Hematopoietic multipotent progenitor cell (in vitro differentiated cells): ENCODE measurements at places on chromosomes 7 and 10. TPM values are rescaled to one million over a fixed set of nuclear protein-coding genes. Genes with fewer than 3 reads are reported as not detected.

Gene POM121
- total RNA-seq: 21.5 TPM

- peak; percentile 31 for DNase-seq
Observed at GRCh38 chr7:43700059-43700501, 29.2 kb downstream of the COA1 start.

DNA sequence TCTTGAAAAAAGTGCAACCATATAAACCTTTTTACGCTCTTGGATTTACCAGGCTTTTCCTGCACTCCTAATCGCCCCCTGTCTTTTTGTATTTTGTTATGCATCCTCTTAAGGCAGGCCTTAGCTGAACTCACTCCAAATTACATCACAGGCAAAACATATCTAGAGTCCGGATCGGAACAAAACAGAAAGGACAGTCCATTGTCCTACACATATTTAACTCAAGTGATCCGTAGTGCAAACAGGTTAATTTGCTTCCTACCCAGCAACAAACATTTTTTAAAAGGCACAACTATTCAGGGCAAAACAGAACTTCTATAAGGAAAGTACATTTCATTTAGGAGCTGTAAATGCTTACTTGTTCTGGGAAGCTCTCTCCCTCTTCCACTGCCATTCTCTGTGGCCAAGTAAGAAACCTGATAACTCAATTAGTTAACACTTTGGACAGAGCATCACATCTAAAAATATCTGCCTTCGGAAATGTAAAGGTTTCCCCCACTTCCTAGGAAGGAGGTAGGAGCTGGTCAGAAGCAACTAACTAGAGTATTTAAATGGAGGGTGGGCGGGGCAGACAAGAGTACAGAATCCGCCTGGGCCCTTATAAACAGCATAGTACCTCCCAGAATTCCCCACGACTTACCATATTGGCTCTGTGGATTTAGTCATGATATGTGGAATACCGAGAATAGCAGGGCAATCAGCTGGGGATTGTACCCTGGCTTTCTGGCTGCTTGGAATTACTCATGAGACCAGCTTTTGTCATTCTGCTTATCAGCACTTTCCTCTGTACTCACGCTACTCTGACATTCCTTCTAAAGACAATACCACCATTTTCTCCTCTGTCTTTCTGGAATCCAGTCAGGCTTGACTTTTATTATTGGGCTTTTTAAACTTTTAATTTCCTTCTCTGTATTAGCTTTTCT, 89.5 kb downstream of the ANK3 start:
- DNase-seq: no peak

DNA sequence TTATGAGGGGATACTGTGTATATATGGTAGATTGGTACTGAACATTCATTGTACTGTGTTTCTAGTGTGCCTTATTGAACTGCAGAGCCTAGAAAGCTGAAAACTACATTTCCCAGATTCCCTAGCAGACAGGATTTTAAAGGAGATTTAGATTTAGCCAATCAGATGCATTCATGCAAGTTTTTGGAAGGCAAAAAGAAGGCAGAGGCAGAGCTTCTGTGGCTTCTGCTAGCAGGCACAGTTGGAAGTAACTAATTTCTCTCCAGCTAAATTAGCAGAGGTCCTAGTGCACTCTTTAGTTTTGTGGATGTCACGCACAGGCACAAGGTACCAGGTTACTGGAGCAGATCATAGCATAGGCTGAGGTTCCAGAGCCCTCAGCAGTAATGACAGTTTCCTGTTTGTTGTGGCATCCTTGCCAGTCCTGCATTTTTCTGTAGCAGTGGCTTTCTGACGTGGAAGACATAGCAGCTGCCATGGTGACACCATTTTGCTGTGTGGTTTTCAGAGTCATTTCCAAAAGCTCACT, 83.7 kb upstream of the CCDC71L start:
- DNase-seq: no peak

Gene AFAP1L2
- total RNA-seq: 4.0 TPM

- DNase-seq: no peak
Observed at GRCh38 chr7:131843898-131844331, 287.5 kb upstream of the PODXL start.

DNA sequence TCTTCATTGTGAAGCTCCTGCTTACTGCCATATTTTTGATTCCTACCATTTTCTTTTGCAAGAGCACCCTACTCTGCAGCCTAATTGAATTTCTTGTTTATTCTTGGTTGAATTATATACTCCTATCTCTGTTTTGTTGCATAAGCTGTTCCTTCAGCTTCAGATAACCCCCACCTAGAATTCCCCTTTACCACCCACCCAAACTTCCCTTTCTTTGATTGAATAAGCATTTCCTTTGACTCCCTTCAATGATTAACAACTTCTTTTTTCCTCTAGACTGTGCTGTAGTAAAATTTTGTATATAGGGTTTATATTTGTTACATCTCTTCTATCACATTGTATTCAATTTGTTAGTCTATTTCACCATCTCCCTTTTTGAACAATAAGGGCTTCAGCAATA, 168.1 kb downstream of the GPR37 start:
- no peak for DNase-seq

Gene FGFR2
- total RNA-seq: not detected

Gene CCL24
- not detected for total RNA-seq

Gene LMOD2
- not detected for total RNA-seq

GRCh38 chr10:14543046-14543903, 212.6 kb upstream of the FRMD4A start:
- peak; percentile 80 for DNase-seq

- no peak for DNase-seq
Observed at GRCh38 chr7:34425194-34425593, 232.8 kb upstream of the NPSR1 start.

DNA sequence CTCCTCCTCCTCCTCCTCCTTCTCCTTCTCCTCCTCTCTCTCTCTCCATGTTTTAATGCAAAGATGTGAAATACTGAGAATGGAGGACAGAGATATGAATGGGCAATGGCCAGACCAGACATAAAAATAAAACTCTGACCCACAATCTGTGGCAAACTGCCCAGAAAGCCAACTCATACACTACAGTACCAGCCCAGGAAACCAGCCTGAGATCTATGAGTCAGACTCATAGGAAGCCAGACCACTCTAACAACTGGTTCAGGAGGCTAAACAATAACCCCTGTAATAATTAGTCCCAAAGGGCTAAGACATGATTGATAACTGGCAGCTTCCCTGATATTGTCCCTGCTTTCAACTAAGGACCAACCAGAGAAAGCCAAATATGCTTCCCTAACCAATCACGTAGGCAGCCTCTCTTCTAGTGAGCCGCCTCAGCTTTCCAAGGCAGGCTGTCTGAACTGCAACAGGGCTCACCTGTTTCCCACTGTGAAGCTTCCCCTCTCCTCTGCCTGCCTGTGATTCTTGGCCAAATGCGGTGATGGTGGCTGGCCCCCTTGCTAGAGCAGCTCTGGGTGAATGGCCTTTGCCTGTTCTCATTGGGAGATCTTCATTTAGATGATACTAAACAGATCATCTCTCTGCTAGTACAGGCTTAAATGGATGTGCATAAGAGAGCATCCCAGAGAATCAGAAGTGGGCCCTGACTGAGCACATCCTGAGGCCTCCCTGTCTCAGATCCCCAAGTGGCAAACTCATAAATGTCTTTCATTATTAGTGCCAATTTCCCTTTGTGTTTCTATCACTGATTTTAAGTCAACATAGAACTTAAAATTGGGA, 817.6 kb downstream of the TNS3 start:
- DNase-seq: no peak

DNA sequence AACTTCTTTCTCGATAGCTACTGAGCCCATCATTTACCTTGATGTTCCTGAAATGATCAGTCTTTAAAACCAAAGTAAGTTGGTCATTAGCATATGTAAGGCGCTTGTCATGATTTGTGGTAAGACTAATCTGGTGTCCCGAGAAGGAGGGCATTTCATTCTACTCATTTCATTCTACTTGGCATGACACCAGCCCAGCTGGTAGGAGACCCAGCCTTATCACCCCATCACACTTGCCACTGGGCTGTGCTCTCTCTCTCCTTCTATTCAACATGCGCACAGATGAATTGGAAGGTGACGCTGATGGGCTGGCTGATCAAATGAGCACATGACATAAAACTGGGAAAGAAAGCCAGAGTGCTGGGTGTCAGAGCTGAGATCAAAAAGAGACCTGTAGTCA, 65.7 kb downstream of the CRTAC1 start:
- peak; percentile 10 for DNase-seq

DNA sequence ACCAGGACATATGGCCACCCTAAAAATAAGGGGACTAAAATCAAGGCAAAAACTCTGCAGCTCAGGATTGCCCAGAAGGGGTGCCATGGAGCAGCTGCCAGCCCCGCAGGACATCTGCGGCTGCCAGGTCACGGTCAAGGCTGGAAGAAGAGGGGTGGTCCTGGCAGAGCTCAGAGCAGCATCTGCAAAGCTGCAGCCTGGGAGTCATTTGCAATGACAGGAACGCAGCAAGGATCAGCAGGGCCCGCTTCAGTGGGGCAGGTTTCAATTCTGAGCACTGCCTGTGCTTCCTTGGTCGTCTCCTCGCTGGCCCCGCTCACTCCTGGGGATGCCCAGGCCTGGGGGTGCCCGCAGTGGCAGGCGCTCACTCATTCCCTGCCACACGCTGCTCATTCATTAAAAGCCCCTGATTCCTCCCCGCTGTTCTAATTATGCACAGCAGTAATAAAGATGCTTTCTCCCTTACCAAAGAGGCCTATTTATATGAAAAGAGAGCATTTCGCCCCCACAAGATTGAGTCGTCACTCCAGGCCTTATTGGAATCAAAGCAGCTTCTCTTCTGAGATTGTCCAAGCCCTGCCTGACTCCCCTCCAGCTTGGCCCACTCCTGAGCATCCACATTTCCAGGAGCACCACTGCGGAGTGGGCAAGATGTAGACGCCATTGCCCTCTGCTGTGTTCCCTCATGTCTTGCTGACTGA, 4.6 kb downstream of the HSPA12A start:
- DNase-seq: no peak
